GM23248 (cell line): ENCODE measurements at places on chromosomes 6 and 20. TPM values are rescaled to one million over a fixed set of nuclear protein-coding genes. Genes with fewer than 3 reads are reported as not detected.
A peak's percentile ranks its signal among the peaks of the same experiment; 100 is the strongest.

- H3K27me3 ChIP-seq = no peaks in the 10 kb centered on the region
- no peak overlapping the region for H3K27ac ChIP-seq
- DNase-seq = no peak
- H3K4me3 ChIP-seq = peak overlapping the region; percentile 93
- no peaks in the 10 kb centered on the region for H3K36me3 ChIP-seq
- H3K4me1 ChIP-seq = no peaks in the 10 kb centered on the region
These were observed 1.8 kb downstream of the ZDHHC14 start for GRCh38 chr6:157382821-157383220.

DNA sequence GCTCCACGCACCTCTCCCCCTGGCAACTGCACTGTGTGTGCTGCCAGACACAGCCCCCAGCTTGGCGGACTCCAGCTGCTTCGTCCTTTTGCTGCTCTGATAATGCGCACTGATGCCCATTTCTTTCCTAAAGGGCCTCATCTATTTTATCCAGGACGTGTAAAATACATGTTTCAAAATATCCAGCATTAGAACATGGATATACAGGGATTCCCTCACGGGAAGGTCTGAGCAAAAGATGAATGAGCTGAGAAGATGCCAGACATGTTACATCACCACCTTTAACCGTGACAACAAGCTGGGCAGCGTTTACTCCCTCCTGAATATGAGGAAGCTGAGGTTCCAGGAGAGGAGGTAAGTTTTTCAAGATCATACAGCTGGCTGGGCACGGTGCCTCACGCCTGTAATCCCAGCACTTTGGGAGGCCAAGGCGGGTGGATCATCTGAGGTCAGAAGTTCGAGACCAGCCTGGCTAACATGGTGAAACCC is 32.8 kb downstream of the TNXB start:
- no peaks in the 10 kb centered on the region for H3K36me3 ChIP-seq
- peak; percentile 92 for DNase-seq

Gene NKAPL
- 3.2 and 3.5 TPM in 2 replicates for polyA plus RNA-seq

DNA sequence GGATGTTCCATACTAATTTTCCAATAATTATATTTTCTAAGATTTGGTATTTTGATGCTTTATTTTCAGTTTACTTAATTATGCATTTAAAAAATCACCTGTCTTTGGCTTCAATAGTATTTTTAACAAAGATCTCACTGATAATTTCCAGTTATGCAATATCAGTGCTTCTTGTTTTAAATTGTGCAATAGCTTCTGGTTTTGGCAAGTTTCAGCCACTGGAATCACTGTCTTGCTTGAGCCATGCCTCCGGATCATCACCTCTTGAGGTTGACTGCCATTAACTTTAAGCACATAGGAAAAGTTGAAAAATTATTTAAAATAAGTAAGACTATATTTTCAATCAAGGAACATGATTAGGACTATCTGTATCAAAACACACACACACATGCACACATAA is 1242.1 kb downstream of the HACE1 start:
- no peak overlapping the region for H3K4me3 ChIP-seq
- no peak overlapping the region for H3K27ac ChIP-seq

GRCh38 chr6:87174078-87174579 is 18.8 kb downstream of the ZNF292 start:
- peaks cover 13% of the 10 kb centered on the region for H3K4me1 ChIP-seq
- H3K4me3 ChIP-seq = no peak overlapping the region
- no peak for DNase-seq
- H3K36me3 ChIP-seq = no peaks in the 10 kb centered on the region
- no peak overlapping the region for H3K27ac ChIP-seq

DNA sequence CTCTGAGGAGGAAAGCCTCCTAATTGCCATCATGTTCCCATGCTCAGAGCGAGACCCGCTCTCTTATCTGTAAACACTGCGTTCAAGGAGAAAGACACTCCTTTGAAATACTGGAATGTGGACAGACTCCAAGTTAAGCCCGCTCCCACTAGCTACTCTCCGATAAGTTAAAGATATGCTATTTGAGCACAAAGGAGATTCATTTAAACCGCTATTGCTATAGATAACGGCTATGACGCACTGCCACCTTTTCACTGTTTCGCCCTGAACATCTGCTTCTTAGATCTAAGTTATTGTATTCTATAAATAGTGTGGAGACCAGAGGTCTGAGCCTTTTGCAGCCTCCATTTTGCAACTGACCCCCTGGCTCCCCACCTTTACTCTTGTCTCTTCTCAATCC is 82.3 kb downstream of the GPX5 start:
- no peak overlapping the region for H3K27ac ChIP-seq
- H3K4me3 ChIP-seq = no peak overlapping the region
- peaks cover 5% of the 10 kb centered on the region; the same call in 1 of the 2 replicates for H3K27me3 ChIP-seq
- DNase-seq = no peak
- no peaks in the 10 kb centered on the region for H3K36me3 ChIP-seq
- H3K4me1 ChIP-seq = no peaks in the 10 kb centered on the region

DNA sequence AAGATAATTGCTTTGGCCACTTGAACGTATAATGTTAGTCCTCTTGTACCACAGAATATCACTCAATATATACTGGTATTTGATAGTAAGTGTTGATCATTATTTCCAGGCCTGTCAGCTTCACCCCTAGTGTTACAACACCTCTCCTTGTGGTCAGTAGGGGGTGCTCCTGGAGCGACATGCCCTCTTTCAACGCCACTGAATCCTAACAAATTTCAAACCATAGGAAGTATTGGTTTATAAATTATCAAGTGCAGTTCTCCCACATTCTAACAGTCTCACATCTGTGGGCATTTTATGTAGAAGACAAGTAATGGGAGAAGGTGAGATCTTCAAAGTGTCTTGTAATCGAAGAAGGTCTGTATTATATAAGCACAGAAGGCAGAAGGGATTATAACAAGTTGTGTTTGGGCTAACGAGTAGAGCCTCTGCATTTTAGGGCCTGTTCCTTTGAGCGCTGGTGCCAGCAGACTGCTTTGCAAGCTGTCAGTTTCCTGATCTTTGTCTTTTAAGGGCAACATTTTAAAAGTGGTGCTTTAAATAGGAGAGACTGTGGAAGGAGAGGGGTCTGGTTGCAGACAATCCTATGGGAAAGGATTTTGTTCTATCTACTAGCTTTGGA is 57.1 kb upstream of the CEP162 start:
- H3K27ac ChIP-seq = no peak overlapping the region
- H3K4me1 ChIP-seq = peaks cover 29% of the 10 kb centered on the region
- no peak overlapping the region for H3K4me3 ChIP-seq
- H3K27me3 ChIP-seq = no peaks in the 10 kb centered on the region
- DNase-seq = peak; percentile 32
- no peaks in the 10 kb centered on the region for H3K36me3 ChIP-seq

Gene TRIM27
- polyA plus RNA-seq = 40.2 and 42.1 TPM in 2 replicates

DNA sequence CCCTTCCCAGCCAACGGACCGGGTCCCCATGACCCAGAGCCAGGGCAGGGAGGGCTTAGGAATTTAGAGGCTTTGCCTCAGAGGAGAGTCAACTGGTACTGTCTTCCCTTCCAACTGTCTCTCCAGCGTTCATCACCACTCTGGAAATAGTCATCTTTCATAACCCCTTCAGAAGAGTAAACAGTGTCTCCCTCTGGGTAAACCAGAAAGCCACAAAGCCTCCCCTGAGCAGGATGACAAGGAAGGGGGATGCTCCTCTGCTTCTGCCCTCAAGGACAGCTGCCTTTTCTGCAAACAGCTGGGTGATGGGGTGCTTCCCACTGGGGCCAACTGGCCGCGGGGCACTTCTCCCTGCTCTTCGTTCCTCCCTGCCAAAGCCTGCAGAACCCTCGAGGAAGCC is 90.1 kb downstream of the PSMG4 start:
- no peaks in the 10 kb centered on the region for H3K36me3 ChIP-seq
- no peak overlapping the region for H3K27ac ChIP-seq
- H3K4me1 ChIP-seq = no peaks in the 10 kb centered on the region
- DNase-seq = no peak

DNA sequence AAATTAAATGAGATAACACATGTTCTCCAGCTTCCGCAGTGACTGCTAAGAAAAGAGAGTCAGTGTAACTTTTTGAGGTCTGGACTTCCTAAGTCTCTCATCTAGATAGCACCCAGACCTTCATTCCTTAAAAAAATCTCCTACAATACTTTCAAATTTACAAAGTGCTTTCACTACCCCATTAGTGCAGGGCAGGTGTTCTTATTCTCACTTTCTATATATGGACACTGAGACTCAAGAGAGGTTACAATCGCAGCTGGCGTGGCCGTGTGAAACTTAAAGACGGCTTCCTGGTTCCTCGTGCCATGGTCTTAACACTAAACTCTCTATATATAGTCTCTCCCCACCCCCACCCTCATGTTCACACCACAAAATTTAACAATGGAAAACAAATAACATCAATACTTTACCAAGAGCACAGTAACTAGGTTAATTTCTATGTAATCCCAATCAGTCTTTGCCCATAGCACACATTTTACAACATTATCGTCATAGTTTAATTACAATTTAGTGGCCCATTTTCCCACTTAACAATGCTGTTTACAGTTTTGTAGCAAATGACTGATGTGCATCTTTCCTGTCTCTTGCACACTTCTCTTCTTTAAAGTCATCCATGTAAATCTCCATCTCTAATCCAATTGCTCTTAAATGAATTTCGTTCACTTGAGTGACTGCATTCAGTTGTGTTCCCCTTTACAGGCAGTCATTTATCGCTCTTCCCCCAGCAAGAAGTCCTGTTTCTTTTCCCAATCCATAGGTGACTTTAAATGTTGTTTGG is 78.8 kb upstream of the ARID1B start:
- H3K27me3 ChIP-seq = no peaks in the 10 kb centered on the region
- no peak overlapping the region for H3K27ac ChIP-seq
- no peak overlapping the region for H3K4me3 ChIP-seq
- H3K4me1 ChIP-seq = peaks cover 4% of the 10 kb centered on the region; the same call in 1 of the 2 replicates

DNA sequence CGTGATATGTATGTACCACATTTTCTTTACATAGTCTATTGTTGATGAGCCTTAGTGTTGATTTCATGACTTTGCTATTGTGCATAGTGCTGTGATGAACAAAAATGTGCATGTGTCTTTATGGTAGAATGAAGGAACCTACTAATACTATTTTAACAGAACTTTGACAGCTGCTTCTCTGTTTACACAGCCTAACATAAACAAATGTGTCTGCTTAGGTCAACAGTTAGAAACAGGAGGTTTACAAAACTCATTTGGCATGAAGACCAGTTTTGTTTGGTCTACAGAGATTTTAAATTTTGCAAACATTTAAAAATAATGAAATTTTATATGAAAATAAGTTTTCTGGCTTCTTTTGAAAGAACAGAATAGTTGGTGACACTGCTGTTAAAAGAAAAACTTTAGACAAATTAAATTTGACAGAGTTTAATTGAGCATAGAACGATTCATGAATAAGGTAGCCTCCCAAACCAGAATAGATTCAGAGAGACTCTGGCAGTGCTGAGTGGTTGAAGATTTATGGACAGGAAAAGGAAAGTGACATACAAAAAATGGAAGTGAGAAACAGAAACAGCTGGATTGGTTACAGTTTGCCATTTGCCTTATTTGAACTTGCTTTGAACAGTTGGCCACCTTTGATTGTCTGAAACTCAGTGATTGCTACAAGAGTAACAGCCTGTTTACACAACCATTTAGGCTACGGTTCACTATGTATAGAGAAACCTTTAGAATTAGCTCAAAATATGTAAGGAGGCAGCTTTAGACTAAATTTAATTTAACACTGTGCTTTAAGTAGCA is 715.8 kb upstream of the HS3ST5 start:
- DNase-seq = no peak
- no peaks in the 10 kb centered on the region for H3K4me1 ChIP-seq
- H3K36me3 ChIP-seq = no peaks in the 10 kb centered on the region

Gene SIM1
- polyA plus RNA-seq = 1.2 and 1.5 TPM in 2 replicates

GRCh38 chr20:34240693-34241615 is at the start of gene ASIP:
Gene ASIP, plus strand, starts transcription at chr20:34241423. Its CDS starts 18,952 bp downstream, at chr20:34260375.
- 0 out of 2 replicates have a peak, but pooled peaks cover 2% of the 10 kb centered on the region for H3K27me3 ChIP-seq
- DNase-seq = no peak
- no peaks in the 10 kb centered on the region for H3K4me1 ChIP-seq
- H3K27ac ChIP-seq = no peak within 1 kb of the TSS
- H3K36me3 ChIP-seq = no peaks in the 10 kb centered on the region

DNA sequence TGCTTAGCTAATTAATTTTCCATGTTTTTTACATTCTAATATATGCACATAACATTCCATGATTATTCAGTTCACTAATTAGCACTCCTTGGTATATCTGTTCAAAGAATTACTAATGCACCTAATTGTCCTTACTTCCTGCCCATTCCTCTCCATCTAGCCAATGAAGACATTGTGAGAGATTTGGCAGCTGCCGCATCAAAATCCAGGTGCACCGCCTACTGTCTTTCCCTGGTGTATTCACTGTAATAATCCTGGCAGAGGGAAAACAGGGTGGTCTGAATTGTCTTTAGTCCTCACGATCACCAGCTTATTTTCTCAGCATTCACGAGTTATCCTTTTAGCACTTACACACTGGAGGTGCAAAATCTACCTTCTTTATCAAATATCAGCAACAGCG is 61.0 kb upstream of the SCGN start:
- no peak for DNase-seq
- H3K27me3 ChIP-seq = no peaks in the 10 kb centered on the region
- no peaks in the 10 kb centered on the region for H3K4me1 ChIP-seq
- H3K27ac ChIP-seq = no peak overlapping the region
- no peaks in the 10 kb centered on the region for H3K36me3 ChIP-seq
